ENCODE measurements at places on chromosomes 3 and 15.
A peak's percentile ranks its signal among the peaks of the same experiment; 100 is the strongest.

GRCh38 chr3:149702691-149703441 lies 45.0 kb upstream of the WWTR1 start:
- DNase-seq: no peak

- DNase-seq: no peak
Measured at GRCh38 chr3:71944482-71945065, 159.6 kb upstream of the PROK2 start.

GRCh38 chr3:128497305-128498126 lies 4.5 kb upstream of the GATA2 start:
- DNase-seq: peak; percentile 58

DNA sequence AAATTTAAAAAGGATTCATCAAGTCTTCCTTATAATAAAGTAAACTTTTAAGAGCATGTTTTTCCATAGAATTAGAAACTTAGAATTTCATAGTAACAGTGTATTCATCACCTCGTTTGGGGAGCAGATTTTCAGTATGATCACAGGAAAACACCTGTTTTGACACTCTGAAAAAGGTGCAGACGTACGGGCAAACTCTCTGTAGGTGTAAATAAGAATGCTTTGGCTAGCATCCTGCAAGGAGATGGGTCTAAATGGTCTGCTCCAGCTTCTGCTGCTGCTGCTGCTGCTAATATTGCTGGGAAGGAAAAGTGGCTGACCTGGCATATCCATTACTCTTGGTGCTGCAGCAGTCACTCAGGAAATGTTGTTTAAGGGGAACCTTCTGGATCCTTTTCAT lies 66.0 kb downstream of the MBNL1 start:
- DNase-seq: no peak

- DNase-seq: no peak
Measured at GRCh38 chr3:22377421-22377820, 626.4 kb upstream of the ZNF385D start.

- peak; percentile 95 for DNase-seq
Measured at GRCh38 chr3:139389552-139390368, at the start of gene COPB2. COPB2 (minus strand) TSS chr3:139389647; CDS start chr3:139389550, 97 bp downstream.

GRCh38 chr3:124582621-124583395 lies 147.4 kb upstream of the UMPS start:
- no peak for DNase-seq

GRCh38 chr3:151330899-151331298 lies 1.6 kb upstream of the P2RY13 start:
- no peak for DNase-seq

DNA sequence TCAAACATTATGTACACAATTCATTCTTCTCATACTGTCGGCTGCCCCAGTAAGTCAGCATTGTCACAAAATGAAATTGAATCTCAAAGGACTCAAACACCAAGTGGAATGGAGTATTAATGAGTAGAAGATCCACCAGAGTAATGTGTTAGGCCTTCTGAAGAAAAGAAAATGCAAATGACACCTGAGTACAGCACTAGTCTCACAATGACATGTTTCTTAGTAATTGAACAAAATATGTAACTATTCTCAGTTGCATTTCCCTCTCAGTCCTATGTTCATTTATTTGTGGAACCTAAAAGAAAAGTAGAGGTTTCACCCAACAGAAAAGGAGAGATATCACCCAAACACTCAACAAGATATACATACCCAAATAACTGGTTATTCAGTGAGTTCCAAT lies 283.9 kb upstream of the THBS1 start:
- DNase-seq: no peak

DNA sequence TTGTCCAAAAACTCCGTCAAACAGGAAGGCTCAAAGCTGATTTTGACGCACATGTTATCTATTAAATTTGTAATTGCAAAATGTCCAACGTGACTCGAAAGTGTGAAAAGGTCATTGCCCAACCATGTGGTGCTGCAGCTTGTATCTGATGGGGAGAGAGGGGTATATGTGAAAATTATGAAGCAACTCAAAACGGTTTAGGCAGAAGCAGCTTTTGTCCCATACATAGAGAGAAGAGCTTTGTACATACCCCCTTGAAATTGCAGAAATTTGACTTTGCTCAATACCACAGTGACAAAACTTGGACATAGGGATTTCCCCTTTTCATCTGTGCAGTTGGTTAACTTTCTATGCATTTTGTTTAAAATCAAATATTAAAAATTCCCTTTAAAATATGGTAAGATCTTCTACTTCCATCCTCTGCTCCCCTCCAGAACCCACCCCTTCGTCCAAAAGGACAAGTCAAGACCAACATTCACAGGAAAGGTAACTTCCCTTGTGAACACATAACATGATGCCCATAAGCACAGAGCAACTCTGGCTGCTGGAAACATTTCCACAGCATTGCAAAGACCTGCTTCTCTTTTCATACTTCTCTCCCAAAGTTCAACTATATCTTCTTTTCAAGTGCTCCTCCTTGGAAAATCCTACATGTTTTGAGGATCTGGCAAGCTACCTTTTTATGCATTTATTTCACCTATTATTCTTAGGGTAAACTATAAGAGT lies 253.7 kb upstream of the THBS1 start:
- DNase-seq: no peak

DNA sequence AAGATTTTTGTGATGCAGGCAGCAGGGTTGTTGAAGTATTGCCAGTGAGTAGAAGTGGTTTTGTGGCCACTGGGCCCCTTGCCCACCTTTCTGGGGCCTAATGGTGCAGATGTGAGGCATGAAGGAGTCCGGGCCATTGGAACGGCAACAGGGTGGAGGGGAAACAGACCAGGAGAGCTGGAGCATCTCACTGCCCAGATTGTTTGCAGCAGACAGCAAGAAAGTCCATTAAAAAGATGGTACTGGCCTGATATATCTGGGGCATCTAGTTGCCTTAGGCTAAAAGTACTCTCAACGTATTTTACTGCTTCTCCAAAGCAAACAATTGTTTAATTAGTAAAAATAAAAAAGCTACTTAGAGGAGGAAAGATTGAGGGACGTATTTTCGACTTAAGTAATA lies 298.4 kb downstream of the SATB1 start:
- DNase-seq: no peak

- DNase-seq: no peak
Measured at GRCh38 chr3:45318689-45319088, 69.7 kb upstream of the LARS2 start.

DNA sequence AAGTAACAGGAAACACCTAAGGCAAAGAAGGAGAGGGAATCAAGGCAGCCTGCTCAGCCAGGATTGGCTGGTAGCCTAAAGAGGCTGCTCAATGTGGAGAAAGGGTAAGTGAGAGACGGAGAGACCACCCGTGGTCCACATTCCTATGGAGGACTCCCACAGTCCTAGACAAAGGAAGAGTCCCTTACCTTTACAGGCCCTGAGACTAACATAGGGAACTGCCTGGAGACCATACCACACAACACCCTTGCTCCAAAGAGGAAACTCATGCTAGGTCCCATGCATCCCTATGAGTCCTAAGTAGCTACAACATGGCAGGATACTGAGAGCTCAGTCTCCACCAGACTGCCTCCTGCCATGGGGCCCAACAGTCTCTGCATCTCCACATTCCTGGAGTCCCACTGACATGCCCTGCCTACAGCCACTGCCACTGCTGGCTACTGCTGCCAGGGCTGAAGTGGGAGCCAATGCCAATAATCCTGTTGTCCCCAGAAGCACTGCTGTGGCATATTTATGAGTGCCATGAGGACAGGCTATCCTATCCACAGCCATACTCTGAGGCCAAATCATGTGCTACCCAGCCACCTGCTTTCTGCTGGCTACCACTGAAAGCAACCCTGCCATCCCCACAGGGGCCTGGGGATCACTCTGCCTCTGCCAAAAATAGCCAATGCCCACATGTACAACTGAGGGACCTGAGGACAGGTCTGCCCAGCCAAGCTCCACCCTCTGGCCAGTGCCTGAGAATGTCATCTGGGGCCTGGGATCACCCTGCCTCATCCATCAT lies 45.0 kb downstream of the COPS2 start:
- no peak for DNase-seq

DNA sequence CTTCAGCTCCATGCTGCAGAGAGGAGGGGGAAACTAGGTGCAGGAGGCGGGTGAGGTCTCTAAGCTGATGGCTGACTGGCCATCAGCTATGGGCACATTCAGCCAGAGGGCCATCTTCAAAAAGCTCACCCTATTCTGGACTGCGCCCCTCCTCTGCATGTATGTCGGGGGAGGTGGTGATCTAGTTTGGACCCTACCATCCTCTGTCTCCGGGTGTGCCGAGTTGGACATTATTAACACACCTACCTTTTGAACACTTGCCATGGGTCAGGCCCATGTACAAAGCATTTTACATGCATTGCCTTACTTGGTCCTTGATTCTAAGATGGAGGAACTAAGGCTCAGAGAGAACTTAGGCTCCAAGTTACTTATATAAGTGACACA lies 1.4 kb downstream of the NISCH start:
- no peak for DNase-seq

GRCh38 chr3:72627271-72627670 lies 221.0 kb downstream of the SHQ1 start:
- no peak for DNase-seq

- no peak for DNase-seq
Measured at GRCh38 chr15:70253461-70254156, 155.9 kb upstream of the TLE3 start.

DNA sequence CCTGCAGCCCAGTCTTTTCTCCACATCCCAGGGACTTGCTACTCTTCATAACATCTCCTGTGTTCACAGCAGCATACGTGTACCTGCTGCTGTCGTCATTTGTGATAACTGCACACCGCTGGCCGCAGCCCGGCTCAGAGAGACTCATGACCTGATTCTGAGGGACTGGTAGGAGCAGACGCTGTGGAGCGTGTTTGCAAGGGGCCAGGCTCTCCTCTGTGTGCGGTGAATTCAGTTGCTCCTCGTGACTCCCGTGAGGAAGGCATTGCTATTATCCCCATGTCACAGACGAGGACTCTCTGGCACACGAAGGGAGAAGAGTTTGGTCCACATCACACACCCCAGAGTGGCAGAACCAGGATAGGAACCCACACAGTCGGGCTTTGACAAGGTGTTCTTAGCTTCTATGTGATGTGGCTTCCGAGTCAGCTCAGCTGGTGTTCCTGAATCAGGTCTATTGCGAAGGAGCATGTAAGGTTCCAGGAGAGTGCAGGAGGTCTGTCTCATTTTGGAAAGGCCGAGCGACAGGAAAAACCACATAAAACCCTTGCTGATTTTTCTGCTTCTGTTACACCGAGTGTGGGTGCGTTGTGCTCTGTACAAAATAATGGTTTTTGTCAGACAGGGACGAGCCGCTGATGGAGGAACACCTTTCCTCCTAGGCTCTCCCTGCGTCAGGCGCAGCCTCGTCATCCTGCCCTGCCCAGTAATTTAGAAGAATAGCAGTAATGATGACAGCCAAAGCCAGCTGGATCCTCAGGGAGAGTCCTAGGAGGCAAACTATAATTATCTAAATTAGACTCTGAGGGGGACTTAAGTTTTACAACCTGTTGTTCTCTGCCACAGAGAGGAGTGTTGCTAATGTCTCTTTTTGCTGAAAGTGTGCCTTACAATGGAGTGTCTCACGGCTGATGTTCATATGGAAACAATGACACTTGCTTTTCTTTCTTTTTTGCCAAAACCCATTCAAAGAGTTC lies 157.5 kb upstream of the RGMA start:
- DNase-seq: no peak

DNA sequence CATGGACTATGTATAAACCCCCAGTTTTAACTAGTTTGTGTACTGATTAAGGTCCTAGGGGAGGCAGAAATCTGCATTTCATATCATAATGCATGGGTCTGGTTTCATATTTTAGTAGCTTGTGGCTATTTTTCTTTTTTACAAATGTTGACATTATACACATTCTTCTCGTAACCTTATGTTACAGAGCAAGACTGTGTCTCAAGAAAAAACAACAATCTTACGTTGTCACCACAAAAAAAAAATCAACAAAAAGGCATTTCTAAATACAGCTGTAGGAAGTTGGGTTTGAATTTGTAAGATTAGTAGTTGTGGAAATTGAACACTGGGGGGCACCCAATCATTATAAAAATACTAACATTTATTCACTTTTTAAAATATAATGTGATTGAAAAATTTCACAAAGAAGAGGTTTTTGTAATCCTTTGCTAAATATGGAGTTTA lies 17.9 kb downstream of the SERP1 start:
- DNase-seq: no peak

GRCh38 chr15:86837294-86838061 lies 757.8 kb downstream of the AGBL1 start:
- no peak for DNase-seq

- peak; percentile 44 for DNase-seq
Measured at GRCh38 chr3:32432711-32433530, 41.3 kb downstream of the CMTM7 start.

DNA sequence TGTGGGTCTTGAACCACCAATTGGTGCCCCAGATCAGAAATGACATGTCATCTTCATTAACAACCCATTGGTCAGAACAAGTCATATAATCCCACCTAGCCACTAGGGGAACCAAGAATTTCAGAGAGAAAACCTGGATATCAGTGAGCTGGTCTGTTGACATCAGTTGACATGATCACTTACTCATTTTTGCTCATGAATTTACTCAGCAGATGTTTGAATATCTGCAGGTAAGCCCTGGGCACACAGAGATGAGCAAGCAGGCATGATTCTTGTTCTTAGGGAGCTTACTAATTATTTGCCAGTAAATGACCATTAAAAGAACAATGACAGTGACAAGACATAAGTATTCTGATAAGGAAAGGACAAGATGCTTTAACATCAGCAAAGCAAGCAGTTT lies 64.3 kb upstream of the PLCL2 start:
- DNase-seq: no peak

- no peak for DNase-seq
Measured at GRCh38 chr3:138049157-138049919, 39.4 kb downstream of the CLDN18 start.

GRCh38 chr15:81410318-81410753 lies 36.3 kb upstream of the TMC3 start:
- DNase-seq: peak; percentile 4

DNA sequence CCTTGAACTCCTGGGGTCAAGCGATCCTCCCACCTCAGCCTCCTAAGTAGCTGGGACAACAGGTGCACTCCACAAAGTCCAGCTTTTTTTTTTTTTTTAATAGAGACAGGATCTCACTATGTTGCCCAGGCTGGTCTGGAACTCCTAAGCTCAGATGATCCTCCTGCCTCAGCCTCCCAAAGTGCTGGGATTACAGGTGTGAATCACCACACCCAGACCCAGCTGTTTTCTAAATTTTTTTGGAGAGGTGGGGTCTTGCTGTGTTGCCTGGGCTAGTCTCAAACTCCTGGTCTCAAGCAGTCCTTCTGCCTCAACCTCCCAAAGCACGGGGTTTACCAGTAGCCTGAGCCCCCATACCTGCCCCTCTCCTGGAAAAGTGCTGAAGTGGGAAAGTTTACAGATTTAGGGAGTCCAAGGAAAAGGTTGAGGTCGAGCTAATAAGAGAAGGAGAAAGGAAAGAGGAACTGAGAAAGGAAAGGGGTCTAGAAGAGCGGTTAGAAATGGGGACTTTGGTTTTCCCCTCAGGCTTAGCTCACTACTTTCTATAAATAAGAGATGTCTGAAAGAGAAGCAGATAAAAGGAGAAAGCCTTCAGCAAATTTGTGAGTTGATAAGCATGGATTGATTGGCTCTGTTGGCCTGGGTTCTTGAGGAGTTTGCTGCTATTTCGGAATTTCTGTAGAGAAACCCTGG lies 23.6 kb downstream of the UBE2E1 start:
- DNase-seq: no peak

- DNase-seq: no peak
Measured at GRCh38 chr15:79887054-79887930, 9.5 kb downstream of the MTHFS start.

GRCh38 chr3:125189378-125190165 lies 23.0 kb downstream of the SLC12A8 start:
- no peak for DNase-seq

All from stimulated activated CD4-positive, alpha-beta T cell treated with anti-CD3 and anti-CD28 coated beads, Interleukin-1b, Interleukin-23, amount 100 ng/mL, for 48 hours (primary cell).